NCI-H460 (cell line): ENCODE measurements at places on chromosomes 2 and 18.

GRCh38 chr18:23324861-23325260, 128.2 kb upstream of the RIOK3 start:
- DNase-seq = no peak

- DNase-seq = no peak
Measured at GRCh38 chr2:205166745-205167144, 515.6 kb upstream of the NRP2 start.

DNA sequence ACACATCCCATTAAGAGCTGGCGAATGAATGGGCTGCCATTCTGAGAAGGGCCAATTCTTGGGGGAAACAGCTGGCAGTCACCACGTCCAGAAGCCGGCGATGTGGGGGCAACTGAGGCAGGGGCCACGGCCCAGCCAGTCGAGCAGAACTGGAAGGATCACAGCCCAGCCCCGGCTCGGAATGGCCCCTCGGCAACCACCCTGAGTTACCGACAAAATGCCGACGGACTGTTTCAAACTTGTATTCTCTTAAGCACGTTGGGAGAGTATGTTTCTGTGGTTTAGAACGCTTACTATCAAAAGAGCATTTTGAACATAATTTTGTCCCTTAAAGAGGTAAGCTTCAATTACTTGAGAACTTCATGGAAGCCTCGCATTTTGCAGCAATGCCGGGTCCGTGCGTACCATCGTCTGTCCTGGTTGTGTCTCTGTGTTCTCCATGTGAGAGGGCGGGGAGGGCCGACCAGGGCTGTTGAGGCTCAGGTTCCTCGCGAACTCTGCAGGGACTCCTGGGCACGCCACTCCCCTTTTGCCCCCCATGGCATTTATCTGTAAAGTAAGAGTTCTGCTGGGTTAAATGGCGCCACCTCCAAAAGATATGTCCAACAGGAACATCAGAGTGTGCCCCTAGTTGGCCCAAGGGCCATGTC, 155.9 kb downstream of the TWIST2 start:
- no peak for DNase-seq

DNA sequence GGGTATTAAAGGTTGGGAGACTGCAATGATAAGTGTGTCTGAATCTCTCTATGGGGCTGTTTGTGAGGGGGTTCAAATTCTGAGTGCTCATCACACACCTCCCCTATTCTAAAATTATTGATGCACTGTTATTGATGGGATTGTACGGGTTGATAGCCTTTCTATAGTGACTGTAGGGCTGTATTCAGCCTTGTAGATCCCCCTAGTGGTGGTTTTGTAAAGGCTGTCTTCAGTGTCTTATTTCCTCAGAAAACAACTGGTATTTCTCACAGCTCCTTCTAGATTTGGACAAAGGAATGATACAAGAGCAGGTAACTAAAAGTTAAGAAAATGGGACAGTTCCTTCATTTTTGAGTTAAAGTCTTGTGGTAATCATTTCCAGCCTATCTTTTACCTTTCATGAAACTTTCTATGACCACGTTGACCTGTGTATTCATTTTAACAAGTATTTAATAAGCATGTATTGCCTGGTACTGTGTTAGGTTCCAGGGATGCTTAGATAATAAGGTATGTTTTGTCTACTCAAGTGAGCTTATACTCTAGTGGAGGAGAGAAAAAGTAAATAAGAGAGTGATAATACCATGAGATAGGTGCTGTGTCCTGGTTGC, 21.2 kb downstream of the SMAD4 start:
- DNase-seq = peak; percentile 33

DNA sequence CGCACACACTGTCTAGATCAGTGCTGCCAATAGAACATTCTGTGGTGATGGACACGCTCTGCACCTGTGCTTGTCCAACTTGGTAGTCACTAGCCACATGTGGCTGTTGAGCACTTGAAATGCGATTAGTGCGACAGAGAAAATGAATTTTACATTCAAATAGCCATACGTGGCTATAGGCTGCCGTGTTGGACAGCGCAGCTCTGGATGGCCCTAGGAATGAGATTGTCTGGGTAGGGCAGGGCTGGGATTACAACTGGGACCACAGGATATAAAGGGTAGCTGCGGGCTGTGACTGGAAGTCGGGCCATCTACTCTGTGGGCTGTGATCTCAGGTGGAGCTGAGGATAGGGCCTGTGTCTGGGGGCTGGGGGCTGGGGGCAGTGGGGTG, 5.2 kb downstream of the ASIC4 start:
- DNase-seq = no peak

DNA sequence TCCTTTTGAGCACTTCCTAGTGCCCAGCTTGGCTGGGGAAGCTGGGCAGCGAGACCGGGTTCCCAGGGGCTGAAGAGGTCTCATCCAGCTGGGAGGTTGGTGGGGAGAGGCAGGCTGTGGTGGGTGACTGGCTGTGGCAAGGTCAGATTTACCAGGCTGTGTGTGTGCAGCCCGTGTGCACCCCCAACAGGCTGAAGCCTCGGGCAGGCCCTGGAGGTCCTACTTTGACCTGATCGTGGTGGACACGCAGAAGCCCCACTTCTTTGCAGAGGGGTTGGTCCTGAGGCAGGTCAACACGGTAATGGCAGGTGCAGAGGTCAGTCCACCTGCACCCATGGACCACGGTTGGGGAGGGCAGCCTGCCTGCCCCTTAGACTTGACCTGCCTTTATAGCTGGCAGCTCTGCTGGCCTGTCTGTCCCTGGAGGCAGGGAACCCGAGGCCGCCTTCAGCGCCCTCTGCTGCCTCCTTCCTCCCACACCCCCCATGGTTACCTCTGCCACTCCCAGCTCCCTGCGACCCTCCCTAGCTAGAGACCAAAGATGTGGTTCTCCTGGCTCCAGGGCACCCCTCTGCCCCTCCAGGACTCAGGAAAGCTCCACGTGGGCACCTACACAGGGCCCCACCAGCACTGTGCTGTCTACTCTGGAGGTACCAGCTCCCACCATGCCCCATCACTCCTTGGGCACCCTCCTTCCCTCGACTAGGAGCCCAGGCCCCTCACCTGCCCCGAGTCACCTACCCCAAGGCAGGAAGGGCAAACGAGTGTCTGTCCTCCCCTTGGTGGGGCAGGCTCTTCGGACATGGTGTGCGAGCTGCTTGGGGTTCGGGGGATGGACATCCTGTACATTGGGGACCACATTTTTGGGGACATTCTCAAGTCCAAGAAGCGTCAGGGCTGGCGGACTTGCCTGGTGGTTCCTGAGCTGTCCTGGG, 4.0 kb downstream of the NT5DC4 start:
- peak; percentile 21 for DNase-seq

DNA sequence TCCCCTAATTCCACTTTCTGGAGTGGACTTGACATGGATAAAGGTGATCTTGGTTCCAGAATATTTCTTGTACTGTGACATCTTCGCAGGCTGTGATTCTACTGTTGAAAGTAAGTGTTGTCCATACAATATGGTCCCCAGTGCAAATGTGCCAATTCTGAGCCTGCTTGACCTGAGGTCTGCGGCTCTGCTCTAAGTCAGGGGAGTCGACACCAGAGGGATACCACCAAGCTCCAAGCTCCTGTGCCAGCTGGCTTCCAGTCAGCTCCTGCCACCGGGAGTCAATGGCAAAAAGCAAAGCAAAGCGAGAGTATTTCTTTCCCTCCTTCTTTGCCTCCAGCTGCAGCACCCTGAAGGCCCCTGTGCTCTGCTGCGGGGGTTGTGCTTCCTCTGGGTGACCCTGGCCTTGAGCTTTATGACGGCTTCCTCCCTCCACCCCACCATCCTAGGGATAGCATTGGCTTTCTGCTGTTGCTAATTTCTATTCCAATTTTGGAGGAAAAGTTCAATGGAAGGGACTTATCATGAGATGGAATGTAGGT, 50.4 kb downstream of the SLC35F5 start:
- DNase-seq = no peak

GRCh38 chr18:6521803-6522418, 107.2 kb upstream of the L3MBTL4 start:
- peak; percentile 55 for DNase-seq

GRCh38 chr2:105121434-105121833, 83.6 kb downstream of the MRPS9 start:
- no peak for DNase-seq

- no peak for DNase-seq
Measured at GRCh38 chr2:53429901-53430300, 337.7 kb upstream of the CHAC2 start.

DNA sequence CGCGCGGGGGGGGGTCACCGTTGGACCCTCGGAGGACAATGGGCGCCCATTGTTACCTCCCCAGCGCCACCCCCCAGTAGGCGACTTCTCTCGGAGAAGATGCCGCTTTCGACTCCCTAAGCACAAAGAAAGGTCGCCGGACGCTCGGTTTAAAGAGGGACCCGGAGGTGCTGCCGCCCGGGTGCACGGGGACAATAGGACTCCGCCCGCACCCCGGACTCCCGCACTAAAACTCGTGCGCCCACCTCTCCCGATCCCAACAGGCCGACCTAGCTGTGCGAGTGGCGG, 318 bp upstream of the CDC42EP3 start:
- DNase-seq = no peak

DNA sequence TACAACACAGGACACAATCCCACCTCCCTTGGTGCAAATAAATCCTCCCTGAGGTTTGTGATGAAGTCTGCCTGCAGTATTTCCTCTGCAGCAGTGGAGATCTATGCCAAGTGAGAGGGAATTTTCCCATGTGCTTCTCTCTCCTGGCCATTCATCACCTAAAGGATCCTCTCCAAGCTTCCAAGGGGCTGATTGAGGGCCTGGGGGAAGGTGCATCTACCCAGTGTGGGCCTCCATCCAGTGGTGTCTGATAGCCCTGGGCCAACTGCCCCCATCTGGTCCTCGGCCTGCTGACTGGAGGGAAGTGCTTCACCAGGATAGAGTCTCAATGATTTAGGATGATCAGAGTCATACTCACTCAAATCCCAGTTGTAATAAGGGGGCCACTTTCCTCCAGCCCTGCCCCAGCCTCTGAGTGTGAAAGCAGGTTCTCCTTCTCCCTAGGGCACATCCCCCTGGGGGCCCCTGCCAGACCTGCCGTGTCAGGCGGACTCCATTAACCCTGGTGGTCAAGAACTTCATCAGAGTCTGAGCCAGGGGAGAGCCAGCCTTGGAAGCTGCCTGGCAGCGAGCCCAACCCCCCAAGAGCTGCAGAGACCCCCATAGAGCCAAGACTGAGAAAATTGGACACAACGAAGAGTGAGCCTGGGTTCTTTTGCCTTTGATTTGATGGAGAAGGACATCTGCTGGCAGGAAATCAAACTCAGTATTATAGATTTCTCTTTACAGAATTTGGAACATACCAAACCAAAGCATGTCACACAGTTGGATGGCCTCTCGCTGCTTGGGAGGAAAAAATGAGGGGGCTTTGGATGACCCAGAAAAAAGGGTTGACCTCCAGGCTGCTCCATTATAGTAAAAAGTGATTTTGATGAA, 509.6 kb downstream of the CMPK2 start:
- no peak for DNase-seq

DNA sequence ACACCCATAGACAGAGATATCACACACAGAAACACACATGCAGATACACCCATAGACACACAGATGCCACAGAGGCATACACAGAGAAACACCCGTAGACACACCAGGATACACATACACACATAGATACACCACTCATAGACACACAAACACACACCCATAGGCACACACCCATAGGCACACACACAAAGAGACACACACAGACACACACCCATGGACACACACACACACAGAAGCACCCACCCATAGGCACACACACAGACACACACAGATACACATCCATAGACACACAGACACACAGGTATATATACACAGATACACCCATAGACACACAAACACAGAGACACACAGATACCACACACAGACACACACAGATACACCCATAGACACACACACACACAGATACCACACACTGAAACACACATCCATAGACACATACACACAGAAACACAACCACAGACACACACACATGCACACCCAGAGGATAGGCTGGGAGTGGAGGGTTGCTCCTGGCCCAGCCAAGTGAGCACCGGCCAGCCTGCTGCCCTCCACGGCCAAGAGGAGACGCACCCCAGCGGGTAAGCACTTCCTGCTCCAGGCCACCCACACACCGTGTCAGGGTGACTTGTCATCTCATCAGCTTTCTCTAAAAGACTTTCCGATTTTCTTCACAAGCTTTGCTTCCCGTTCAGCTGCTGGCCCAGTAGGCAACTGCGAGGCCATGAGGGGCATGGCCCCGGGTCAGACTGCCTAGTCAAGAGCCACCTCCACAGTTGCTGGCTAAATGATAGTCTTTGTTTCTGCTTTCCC, 14.1 kb upstream of the CNNM3 start:
- DNase-seq = no peak

DNA sequence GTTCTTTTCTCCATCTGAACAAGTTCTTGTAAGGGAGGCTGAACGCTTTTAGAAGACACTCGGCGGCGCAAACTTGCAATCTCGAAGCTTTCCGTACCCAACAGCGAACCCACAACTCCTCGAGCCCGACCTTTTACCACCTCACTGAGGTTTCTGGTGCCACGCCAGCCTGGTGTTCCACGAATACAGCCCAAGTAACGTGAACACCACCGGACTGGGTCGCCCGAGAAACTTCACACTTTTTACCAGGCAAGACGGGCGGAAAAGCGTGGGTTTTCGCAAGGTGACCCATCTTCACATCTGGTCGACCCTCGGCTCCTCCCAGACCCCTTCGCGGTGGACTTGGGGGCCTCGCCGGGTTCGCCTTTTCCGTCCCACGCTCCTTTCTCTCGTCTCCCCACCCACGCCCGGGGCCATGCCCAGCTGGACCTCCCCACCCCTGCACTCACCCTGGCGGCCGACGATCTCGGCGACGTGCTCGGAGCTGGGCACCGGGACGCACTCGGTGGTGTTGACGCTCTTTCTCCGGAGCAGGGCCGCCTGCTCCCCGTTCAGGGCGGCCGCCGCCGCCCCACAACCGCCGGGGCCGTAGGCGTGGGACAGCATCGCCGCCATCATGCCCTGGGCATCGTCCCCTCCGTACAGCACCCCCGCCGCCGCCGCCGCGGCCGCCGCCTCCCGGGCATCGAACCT, 1.2 kb downstream of the MEX3C start:
- DNase-seq = no peak

DNA sequence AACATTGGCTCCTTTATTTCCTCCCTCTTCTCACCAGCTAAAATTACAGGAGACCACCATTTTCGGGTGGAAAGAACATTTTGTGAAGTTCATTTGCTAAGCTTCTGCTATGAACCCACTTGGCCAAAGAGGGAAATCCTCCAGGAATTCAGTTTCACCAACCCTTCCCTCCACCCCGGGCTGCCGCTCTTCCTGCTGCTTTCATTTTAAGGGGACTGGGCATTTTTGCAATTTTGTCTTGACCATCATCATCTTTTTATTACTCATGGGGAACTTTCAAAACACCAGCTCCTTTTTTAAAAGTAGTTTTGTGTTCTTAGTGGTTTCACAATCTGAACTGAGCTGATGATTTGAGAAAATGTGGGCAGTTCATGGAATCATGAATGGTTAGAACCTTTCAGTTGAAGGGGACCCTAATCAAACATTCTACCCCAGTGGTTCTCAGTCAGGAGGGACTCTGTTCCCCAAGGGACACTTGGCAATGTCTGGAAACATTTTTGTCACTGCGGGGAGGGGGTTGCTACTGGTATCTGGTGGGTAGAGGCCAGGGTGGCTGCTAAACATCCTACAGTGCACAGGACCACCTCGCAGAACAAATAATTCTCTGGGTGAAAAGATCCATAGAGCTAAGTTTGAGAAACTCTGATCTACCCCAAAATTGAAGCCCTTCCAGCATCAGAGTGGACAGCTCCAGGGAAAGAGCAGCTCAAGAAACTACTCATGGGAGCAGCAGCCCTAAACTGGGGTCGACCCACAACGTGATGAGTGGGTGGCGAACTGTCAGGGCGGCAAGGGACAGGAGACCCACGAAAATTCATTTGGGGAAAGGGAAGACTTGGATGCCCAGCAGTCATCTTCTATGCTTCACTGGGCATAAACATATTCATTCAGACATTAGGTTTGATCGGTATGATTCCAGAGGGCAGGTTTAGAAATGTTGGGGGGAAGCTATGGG, 92.9 kb downstream of the ACKR3 start:
- DNase-seq = no peak
